ENCODE measurements at places on chromosomes 12 and 14. TPM values are rescaled to one million over a fixed set of nuclear protein-coding genes. Genes with fewer than 3 reads are reported as not detected.

The KCNC2 gene
- not detected for total RNA-seq

The SERPINA1 gene
- total RNA-seq, result 15.3 TPM

The CAPZA3 gene
- not detected for total RNA-seq

DNA sequence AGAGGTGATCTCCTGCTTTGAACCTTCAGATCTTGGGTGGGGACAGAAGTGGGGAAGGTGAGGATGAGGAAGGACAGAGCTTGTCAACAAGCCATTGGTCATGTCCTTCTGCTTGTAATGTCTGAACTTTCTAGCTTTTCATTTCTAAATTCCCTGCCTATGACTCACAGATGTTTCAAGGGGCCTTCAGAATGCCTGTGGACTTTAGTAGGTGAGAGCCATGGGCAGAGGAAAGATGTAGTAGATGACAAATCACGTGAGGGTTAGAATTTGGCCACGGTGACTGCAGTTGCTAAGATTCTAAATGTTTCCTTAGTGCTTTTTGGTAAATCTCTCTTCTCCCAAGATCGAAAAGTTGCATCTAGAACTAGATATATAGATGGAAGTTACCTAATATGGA is 18.7 kb upstream of the CREBL2 start:
- no peak for DNase-seq

DNA sequence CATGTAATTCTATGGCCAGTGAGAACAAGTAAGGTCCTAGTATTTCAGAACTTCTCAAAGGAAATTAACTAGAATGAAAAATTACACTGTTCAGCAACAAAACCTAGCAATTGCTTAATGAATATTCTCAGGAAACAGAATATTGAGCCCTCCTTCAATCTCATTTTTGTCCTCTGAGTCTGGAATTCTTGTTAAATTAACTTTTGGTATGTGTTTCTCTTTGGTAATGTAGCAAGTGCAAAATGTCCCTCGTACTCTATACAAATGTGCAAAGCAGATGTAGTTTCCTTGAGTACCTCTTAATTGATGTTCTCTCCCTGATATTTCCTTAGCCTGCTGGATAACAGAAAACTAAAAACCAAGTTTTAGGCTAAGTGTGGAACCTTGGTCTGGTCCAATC is 190.8 kb upstream of the CNOT2 start:
- DNase-seq, result no peak

GRCh38 chr12:120412421-120412820 is 25.5 kb upstream of the COX6A1 start:
- no peak for DNase-seq

DNA sequence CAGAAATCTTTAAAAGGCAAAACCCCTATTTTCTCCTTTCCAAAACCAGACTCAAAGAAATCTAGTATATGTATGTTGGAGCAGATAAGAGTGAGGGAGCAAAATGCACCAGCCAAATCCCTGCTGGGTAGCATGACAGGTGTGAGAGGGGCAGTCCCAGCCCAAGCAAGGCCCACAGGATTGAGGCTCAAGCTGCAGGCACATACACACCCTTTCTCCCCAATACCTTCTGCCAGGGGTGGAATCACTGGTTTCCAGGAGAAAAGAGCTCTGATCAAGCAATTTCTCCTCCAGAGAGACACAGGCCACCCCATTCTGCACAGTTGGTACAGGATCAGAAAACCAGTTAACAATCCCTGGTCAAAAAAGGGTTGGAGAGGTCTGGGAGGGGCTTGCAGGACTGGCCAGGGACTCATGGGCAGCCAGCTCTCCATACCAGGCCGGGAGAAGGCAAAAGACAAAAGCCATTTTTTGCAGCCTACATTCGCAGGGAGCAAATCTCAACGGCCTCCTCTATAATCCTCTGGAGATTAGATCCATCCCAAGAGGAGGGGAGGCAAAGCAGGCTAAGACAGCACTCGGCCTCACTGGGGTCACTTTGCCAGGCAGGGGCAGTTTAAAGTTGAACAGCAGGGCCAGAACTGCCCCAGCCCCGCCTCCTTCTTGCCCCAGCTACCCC is 2.1 kb downstream of the KMT2D start:
- no peak for DNase-seq
